D721Med (cell line): ENCODE measurements at places on chromosomes 3 and 15.

GRCh38 chr15:80214910-80215309 lies 37.1 kb downstream of the CTXND1 start:
- DNase-seq = no peak

- no peak for DNase-seq
Measured at GRCh38 chr15:27260523-27260922, 289.5 kb downstream of the GABRG3 start.

GRCh38 chr3:130266817-130267216 lies 78.7 kb upstream of the COL6A5 start:
- DNase-seq = no peak

- DNase-seq = no peak
Measured at GRCh38 chr15:67225336-67225735, 29.1 kb downstream of the AAGAB start.

DNA sequence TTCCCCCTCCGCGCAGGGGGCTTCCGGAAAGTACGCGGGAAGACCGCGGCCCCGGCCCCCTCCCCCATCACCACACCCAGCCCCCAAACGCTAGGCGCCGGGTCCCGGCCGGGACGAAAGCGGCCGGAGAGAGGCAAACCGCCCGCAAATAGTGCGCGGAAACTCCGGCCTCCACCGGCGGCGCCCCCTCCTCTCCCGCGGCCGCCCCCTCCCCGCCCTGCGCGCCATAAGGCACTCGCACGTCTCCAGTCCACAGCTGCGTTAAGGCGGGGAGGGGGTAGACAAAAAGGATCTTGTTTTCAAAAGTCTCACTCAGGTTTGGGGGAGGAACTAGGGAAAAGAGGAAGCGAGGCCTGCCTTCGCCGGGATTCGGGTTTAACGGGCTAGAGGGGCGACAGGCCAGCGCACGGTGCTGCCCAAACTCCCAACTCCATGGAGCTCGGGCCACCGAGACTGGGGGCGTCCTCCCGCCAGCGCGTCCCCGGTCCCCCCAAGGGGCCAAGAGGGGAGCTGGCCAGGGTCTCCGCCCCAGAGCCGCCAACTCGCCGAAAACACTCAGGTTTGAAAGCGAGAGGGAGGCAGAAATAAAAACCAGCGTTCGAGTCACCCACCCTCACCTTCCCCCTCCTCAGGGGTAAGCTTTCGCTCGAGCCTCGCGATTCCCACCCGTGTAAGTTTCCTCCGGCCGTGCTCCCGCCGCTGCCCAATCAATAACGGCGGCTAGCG lies 1.8 kb downstream of the ANP32A start:
- no peak for DNase-seq

- DNase-seq = no peak
Measured at GRCh38 chr3:79085171-79085570, 682.6 kb downstream of the ROBO1 start.

GRCh38 chr3:194103983-194104751 lies 31.8 kb upstream of the HES1 start:
- DNase-seq = no peak
